ENCODE measurements at places on chromosomes 6 and 20. TPM values are rescaled to one million over a fixed set of nuclear protein-coding genes. Genes with fewer than 3 reads are reported as not detected.

Gene MICB
- 1.6 TPM for total RNA-seq

Gene ARHGAP40
- total RNA-seq = not detected

GRCh38 chr20:63696306-63696627 is 185 bp upstream of the TNFRSF6B start:
- H3K27me3 ChIP-seq = no peaks in the 10 kb centered on the region
- H3K36me3 ChIP-seq = peaks cover 14% of the 10 kb centered on the region
- DNase-seq = no peak
- no peak overlapping the region for H3K4me3 ChIP-seq
- H3K4me1 ChIP-seq = peaks cover 52% of the 10 kb centered on the region

DNA sequence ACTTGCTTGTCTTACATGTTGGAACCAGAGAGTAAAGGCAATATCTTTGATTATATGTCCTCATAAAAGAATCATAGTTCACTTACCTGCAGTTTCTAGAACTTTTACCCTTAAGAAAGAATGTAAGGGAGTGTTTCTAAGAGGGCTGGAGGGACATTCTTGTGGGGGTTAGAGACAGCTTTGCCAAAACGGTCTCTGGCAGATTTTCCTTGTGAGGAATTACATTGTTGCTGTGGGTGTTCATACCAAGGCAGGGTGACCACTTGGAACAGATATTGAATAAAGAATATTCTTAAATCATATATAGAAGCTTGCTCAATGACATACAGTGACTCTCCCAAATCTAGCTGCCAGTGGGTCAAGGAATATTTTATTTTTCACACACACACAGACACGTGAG is 517.6 kb upstream of the SOX4 start:
- H3K27ac ChIP-seq = no peak overlapping the region
- DNase-seq = no peak
- no peaks in the 10 kb centered on the region for H3K4me1 ChIP-seq
- no peaks in the 10 kb centered on the region for H3K27me3 ChIP-seq
